ENCODE measurements at places on chromosomes 16 and 17.

DNA sequence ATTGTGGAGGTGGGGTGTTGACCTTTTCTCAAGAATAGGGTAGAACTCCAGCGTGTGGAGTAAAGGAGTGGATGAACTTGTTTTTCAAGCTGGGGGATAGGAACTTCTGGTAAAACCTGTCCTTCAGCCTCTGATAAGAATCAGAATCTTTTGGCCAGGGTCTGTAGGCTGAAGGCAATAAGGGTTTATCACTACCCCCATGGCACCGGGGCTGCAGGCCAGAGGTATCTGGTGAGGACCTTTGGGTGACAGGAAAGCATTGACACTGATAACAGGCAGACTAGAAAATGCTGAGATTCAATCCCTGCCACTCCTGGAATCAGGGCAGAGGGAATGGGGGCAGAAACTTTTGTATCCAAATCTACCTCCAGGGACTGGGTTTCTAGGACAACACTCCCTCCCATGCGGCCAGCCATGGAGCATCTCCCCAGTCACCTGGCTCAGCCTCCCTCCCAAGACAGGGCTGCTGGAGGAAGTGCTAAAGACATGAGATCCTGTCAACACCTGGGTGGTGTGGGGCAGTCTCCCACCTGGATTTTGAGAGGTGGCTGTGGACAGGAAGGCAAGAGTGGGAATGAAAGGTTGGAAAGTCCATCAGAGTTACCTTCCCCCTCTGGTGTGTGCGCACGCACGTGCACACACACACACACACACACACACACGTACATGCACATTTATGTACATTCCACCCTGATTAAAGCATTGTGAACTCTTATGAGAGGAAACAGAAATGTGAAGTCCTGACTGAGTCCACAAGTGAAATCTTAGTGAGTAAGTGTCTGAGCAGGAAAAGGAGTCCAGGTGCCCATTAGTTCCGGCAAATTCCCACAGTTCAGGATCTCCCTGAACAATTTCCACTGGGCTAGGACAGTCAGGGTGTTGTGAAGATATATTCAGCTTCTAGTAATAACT lies 53.1 kb upstream of the MARCHF10 start:
- DNase-seq = no peak

DNA sequence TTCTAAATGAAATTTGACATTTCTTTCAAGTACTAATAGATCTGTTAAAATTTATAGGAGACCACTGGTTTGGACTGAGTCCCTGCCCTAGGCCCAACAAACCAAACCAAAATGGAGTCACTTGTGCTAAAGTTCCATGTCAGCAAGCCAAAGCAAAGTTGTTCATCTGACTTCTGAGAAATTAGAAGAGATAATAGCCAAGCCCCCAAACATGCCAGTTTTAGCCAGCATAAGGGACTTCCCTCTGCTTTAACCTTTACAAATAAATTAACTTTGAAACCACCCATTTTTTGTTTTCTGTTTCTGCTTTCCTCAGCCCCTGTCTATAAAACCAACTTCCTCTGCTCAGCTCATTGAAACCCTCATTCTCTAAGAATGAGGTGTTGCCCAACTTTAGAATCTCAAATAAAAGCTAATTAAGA lies 18.9 kb downstream of the CDR2 start:
- no peak for DNase-seq

GRCh38 chr17:73013301-73013700 lies 79.2 kb downstream of the SLC39A11 start:
- DNase-seq = no peak

DNA sequence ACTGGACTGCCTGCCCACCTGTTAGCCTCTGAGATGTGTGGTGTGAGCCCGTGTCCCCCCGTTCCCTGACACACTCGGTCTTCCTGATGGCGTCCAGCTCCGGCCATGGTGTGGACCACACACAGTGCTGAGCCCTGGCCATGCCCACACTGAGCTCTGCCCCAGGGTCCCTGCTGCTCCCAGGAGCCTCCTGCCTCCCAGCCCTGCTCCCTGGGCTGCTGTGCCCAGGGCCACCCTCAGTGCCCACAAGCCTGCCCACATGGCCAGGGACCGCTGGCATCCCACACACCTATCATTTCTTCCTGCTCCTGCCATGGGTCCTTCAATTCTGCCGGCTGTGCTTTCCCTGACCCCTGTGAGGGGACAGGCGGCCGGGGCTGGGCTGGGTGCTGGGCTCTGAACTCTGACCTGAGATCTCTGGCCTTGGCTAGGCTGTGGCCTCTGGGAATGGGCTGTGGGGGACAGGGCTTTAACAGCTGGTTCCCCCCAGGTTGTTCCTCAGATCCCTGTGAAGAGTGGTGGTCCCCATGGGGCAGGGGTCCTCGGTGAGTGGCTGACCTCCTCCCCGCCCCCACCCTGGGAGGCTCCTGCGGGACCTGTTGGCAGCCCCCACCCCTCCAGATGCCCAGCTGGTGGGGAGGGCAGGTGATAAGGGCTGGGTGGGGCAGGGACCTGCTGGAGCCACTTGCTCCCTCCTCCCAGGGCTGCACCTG lies 4.0 kb downstream of the CEMP1 start:
- DNase-seq = no peak

DNA sequence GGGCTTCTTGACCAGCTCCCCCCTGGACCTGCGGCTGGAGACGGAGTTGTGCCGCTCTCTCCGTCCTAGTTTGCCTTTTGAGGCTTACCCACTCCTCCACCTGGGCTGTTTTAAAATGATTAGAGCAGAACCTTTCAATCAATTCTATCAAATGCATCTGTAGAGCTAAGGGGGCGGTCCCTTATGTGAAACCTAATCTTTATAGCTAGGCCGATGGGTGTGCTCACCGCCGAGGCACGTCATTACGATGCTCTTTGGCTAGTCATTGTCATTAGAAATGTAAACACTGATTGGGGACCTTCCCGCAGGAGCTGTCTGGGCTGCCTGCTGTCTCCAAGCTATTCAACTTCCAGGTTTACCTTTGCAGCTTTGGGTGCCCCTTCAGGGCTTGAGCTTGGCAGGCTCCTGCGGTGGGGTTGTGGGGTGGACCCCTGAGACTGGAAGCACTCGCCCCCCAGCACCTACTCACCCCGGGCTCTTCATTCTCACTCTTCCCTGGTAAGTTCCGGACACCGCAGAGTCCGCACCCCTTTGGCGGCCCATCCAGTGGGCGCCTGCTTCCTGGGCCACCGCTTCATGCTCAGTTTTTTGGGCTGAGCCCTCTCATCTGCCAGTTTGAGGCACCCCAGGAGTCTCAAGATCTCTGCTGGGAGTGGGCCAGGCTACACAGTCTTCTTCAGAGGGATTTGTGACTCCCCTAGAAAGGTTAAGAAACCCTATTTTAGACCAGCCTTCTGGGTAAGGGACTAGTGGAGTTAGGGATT lies 20.9 kb upstream of the IL17C start:
- DNase-seq = no peak

- no peak for DNase-seq
Observed at GRCh38 chr17:41058741-41059140, 1.2 kb downstream of the KRTAP2-3 start.

DNA sequence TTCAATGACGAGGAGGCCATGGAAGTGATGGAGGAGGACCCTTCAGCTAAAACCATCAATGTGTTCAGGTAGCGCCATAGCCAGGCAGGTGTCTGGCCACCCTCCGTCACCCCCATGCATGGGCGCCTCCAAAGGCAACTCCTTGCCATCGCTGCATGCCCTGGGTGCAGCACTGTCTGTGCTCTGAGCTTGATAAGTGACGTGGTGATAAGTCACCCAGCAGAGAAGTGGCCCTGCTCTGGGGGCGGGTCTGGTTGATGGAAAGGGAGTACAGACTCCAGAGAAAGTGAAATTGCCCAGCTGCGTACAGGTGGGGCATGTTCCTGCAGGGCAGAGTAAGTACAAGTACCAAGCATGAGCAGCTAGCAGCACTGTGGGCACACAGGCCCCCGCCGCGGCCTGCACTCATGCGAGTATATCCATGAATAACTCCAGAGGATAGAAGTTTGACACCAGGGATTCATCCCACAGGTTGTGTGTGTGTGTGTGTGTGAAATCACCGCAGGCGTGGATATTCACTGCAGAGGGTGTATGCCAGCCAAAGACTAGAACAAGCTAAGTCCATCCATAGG lies 13.1 kb downstream of the DNAI2 start:
- DNase-seq = no peak

GRCh38 chr16:588639-588888 lies 1.3 kb upstream of the RAB40C start:
- DNase-seq = no peak

DNA sequence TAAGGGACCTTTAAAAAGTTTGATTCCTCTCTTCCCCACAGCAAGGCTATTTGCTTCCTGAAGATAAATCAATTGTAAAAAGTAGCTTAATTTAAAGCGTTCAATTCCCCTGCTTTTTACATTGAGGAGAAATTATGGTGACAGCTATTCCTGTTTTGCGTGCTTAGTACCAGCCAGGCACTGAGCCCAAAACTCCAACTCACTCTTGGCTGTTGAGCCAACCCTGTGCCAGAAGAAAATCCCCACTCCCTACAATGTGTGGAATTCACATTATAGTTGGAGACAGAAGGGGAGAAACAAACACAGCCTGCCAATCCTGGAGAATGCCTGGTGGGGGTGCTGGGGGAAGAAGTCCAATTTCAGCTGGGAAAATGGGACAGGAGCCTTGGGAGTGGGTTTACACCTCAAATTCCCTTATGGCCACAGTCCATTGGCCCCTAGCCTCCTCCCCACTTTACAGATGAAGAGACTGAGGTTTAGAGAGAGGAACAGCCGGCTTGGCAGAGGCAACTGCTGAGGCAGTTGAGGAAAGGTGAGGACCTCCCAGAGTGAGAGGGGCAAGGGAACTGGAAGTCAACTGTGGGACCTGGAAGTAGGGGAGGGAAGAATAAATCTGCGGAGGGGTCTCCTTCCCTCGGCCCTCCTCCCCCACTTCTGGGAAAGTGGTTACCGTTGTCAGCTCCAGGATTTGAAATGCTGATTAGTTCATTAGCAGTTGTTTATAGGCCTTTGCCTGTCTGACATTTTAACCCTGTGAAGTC lies 26.1 kb downstream of the CDH1 start:
- DNase-seq = no peak

GRCh38 chr17:49565948-49566491 lies 9.7 kb upstream of the NXPH3 start:
- no peak for DNase-seq

DNA sequence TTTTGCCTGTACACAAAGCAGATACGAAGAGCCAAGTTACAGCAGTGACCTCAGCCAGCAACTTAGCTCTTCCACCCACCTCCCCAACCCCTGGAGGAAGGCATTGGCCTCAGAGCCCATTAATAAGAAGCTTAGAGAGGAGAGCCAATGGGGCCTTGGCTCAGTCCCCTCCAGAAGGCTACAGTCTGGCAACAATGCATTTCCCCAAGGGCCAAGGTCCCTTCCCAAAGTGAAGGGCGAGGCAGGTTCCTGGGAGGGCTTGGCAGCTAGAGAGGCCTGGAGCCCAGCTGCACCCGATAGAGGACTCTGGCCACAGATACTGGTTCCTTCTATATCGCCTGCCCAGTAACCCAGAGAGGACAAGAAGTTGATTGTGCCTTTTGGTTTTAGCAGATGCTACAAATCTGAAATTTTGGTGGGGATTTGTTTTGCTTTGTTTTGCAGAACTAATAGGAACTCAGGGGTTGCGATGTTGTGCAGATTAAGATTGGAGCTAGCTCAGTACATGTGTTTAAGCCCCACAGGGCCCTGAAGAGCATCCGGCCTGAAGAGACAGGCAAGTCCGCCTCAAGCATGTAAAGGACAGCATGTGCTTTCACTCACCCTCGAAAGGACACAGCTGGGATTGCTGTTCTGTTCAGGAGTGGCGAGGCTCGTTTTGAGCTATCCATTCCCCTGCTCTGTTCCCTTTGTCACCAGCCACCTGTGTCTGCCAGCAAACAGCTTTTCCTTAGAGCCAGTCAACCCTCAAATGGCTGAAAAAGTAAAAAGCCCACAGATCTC lies 12.0 kb upstream of the PNPO start:
- no peak for DNase-seq

- no peak for DNase-seq
Observed at GRCh38 chr16:66728117-66728787, 23.2 kb downstream of the DYNC1LI2 start.

- no peak for DNase-seq
Observed at GRCh38 chr16:54577651-54578128, 291.1 kb upstream of the IRX3 start.

DNA sequence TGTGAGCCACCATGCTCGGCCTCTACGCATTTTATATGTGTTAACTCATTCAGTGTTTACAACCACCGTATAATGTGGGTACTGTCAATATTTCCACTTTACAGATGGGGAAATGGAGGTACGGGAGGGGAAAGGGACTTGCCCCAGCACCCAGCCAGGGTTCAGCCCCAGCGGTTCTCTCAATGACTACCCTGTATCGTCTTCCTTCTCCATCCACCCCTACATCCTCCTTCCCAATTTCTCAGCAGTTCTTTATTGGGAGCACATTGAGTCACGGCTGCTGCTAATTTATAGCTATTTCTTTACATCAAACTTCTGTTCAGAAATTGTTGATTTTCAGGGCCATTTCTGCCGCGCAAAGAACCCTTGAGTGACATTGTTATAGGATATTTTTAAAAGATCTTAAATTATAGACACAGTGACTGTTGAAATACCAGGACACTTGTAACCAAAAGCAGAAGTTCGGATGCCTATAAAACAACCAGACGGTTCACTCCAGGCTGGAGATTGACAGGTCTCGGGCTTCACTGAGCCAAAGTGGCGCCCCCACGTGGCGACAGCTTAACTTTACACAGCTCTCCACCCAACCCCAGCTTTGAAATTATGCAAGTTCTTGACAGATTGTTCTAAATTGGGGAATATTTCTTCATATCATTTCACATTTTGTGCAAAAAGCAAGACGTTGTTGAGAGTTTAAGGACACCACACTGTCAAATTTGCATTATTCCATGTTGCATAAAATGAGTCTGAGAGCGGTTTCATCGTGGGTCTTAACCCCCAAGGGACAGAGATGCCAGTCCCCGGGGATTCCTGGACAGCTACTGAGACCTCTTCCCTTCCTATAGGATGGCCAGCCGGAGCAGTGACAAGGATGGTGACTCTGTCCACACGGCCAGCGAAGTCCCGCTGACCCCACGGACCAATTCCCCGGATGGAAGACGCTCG lies 11.8 kb downstream of the SYT17 start:
- DNase-seq = no peak

- DNase-seq = no peak
Observed at GRCh38 chr17:30821871-30822723, 2.4 kb downstream of the CRLF3 start.

DNA sequence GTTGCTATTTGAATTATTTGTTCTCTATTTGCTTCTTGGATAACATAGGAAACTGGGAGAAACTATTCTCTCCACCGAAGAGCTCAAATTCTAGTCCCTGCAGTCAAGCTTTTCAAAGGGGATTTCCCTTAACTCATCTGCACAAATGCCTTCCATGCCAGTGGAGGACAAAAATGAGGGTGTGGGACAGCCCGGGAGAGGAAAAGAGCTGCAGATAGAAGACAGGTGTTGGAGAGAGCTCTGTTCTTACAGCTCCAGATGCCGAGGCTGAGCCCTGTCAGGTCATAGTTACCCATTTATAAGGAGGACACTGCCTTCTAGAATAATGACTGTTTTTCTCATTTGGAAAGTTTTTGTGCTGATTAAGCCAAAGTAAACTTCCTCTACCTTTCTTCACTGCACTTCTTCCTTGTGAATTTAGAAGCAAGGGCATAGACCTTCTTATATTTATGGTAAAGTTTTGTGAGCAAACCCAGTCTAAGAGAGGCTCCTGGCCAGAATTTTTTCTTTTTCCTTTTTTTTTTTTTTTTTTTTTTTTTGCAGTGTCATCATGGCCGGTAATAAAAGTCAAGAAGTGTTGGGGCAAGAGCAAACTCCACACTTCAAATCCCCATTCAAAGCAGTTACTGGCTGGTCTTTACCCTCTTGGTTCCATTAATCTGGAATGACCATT lies 177.2 kb downstream of the ABCC12 start:
- no peak for DNase-seq

- no peak for DNase-seq
Observed at GRCh38 chr16:77657016-77657415, 65.3 kb upstream of the NUDT7 start.
